ENCODE measurements at places on chromosomes 5 and 9. TPM values are rescaled to one million over a fixed set of nuclear protein-coding genes. Genes with fewer than 3 reads are reported as not detected.
A peak's percentile ranks its signal among the peaks of the same experiment; 100 is the strongest.

GRCh38 chr9:117555964-117556629 is 141.2 kb upstream of the ASTN2 start:
- H3K4me3 ChIP-seq, result no peak overlapping the region
- no peaks in the 10 kb centered on the region for H3K27me3 ChIP-seq
- peak; percentile 72 for DNase-seq

GRCh38 chr9:87604886-87605588 is 107.4 kb downstream of the DAPK1 start:
- H3K27me3 ChIP-seq, result no peaks in the 10 kb centered on the region
- DNase-seq, result no peak
- no peaks in the 10 kb centered on the region for H3K4me1 ChIP-seq

DNA sequence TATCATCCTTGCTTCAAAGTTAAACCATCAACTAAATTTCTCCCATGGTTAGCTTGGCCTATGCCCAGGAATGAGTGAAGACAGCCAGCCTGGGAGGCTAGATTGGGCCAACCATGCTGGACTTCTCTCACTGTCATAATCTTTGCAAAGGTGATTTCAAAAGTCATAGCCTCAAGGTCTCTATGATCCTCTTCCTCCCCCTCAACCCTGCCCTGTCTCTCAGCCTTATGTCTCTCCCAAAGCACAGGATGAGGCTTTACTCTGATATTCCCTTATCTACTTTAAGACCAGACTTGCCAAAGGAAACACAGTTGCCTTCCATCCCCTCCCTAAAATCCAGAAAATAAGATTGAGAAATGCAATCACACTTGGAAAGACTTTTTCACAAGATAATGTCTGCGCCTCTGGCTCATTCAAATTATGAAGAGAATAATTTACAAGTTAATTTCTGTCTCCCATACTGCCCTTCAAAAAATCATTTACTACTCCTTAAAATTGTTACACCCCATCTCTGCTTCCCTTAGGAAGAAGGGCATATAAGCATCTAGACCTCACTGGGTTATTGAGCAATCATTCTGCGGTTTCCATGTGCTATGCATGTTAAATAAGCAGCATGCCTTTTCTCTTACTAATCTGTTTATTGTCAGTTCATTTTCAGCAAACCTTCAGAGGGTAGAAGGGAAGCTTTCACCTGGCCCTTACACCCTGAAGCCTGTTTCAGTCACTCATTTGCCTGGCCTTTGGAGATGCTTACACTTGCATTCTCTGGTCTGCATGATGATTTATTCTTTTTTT is 113.8 kb upstream of the ANKRD55 start:
- H3K36me3 ChIP-seq, result no peaks in the 10 kb centered on the region
- peaks cover 13% of the 10 kb centered on the region for H3K4me1 ChIP-seq
- no peaks in the 10 kb centered on the region for H3K27me3 ChIP-seq
- H3K4me3 ChIP-seq, result no peak overlapping the region
- DNase-seq, result no peak

DNA sequence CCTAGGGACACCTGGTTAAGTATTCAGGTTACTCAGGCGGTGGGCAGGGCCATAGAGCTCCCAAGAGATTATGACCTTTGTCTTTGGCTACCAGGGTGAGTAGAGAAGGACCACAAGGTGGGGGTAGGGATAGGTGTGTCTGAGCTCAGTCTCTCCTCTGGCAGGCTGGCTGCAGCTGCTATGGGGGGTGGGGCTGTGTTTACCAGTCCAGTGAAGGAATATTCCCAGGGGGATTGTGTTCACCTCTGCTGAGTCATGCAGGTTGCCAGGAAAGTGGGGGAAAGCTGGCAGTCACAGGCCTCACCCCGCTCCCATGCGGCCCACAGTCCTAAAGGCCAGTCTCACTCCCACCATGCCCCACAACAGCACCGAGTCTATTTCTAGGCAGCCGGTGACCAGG is 53.6 kb upstream of the POU5F2 start:
- no peak for DNase-seq
- H3K4me3 ChIP-seq, result no peak overlapping the region
- no peaks in the 10 kb centered on the region for H3K4me1 ChIP-seq

Gene AK3
- 79.7 TPM for polyA plus RNA-seq

GRCh38 chr9:12643686-12644085 is 49.5 kb upstream of the TYRP1 start:
- no peak for DNase-seq
- H3K27me3 ChIP-seq, result no peaks in the 10 kb centered on the region
- no peaks in the 10 kb centered on the region for H3K4me1 ChIP-seq
- no peak overlapping the region for H3K4me3 ChIP-seq

Gene MEIKIN
- not detected for polyA plus RNA-seq

DNA sequence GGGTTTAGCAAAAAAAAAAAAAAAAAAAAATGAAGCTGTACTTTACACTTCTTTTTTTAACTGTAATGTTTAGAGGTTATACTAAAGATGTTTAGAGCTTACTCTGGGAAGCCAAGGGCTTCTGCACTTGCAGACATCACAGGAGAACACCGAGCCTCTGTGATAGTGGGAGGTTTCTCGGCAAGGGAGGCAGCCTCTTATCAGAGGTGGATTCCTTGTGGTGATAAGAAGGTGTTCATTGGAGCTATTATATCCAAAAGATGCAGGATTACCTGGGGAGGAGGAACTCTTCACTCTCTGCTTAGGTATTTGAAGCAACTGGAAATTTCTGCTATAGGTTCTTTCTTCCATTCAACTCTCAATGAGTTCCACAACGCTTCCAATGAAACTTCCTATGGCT is 171.2 kb upstream of the SLC12A2 start:
- no peak overlapping the region for H3K27ac ChIP-seq
- DNase-seq, result no peak
- H3K4me3 ChIP-seq, result no peak overlapping the region
- peaks cover 6% of the 10 kb centered on the region for H3K4me1 ChIP-seq
- no peaks in the 10 kb centered on the region for H3K27me3 ChIP-seq

Gene LHX3
- polyA plus RNA-seq, result not detected

- no peak overlapping the region for H3K27ac ChIP-seq
- H3K27me3 ChIP-seq, result no peaks in the 10 kb centered on the region
- no peaks in the 10 kb centered on the region for H3K36me3 ChIP-seq
- H3K4me3 ChIP-seq, result no peak overlapping the region
Observed at GRCh38 chr9:31027678-31028077, 1356.8 kb upstream of the ACO1 start.

DNA sequence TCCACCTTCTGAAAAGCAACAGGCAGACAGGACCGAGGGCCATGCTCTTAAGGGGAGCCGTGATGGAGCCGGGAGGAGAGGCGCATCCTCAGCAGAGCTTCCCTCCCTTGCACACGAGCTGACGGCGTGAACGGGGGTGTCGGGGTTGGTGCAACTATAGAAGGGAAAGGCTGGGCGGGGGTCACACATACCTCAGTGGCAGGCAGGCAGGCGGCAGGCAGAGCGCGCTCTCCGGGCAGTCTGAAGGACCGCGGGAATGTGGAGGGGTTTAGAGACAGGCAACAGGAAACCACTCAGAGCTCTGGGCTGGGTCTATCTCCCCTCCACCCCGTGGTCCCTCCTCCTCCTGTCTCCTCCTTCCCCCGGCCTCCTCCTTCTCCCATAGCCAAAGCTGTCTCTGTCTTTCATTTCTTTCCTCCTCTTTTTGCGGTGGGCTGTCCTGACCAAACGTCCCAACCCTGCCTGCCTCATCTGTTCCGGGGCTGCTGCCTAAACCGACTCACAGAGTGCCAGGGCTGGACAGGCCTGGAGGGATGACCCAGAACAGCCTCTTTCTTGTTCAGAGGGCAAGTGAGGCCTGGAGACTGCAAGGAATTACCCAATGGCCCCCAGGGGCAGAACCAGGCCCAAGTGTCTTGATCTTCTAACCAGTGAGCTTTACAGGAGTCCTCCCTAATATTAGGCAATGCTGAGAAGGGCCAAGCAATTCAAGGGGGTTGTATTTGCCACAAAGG is at the start of gene SPARC:
Gene SPARC (minus strand): TSS at position 242 of the 734 bp plus-strand sequence. CDS start 10,727 bp downstream, outside the sequence.
- no peaks in the 10 kb centered on the region for H3K4me1 ChIP-seq
- no peak for DNase-seq
- H3K4me3 ChIP-seq, result peak within 1 kb of the TSS; percentile 32
- H3K27me3 ChIP-seq, result no peaks in the 10 kb centered on the region
- H3K36me3 ChIP-seq, result no peaks in the 10 kb centered on the region

All from small intestine (tissue), 16 donors.